Fibroblast of skin of right biceps (primary cell): ENCODE measurements at places on chromosomes 7 and 10.

DNA sequence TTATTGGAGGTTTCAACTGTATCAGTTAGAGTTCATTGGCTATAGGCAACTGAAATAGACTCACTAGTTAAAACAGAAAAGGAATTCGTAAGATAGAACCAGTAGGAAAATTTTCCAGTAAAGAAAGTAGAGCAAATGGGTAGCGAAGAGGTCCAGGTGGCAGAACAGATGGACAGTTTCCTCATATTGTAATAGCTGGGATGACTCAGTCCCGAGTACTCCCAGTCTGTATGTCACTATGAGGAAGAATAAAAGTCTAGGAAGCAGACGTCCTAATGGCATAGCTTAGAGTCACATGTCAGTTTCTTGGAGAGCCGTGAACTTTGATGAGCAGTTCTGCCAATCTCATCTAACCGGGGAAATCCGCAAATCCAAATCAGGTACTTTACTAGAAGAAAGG lies 95.3 kb downstream of the RNF32 start:
- no peak for DNase-seq

GRCh38 chr7:65233409-65234034 lies 140.1 kb upstream of the ZNF92 start:
- DNase-seq = no peak

DNA sequence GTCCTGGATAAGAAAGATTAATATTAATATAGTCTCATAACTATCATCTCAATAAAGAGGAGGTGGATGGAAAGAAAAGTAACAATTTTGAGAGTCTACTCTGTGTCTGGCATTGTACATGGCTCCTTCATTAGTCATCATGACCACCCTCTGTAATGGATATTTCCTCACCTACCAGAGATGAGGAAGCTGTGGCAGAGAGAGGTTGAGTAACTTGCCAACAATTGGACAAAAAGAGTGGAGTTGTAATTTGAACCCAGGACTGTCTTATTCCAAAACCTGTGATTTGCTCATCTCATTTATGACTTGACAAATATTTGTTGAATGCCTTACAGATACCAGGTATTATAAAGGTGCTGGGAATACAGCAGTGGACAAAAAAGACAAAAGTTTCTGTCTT lies 2.1 kb upstream of the IDE start:
- DNase-seq = peak; percentile 75

GRCh38 chr10:23417254-23417653 lies 21.6 kb upstream of the OTUD1 start:
- no peak for DNase-seq

- DNase-seq = no peak
These were observed 152.3 kb downstream of the SDK1 start for GRCh38 chr7:3453398-3453797.

GRCh38 chr10:3816995-3817394 lies 32.0 kb upstream of the KLF6 start:
- no peak for DNase-seq

DNA sequence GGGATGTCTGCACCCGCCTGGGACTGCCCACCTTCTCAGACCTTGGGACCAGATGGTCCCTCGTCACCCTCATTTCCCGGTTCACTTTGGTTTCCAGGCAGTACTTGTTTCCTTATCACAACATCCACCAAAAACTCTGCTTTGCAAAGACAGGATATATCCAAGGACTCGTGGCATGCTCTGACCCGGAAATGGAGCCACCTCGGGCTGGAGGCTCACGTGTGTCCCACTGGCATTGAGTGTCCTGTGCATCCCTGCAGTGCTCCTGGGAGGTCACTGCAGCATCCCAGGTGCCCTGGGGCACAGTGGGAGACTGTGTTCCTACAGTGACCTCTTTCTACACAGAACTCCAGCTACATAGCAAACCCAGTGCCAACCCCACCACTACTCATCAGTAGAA lies 611.9 kb upstream of the FOXK1 start:
- DNase-seq = no peak

- DNase-seq = no peak
These were observed 1.2 kb downstream of the FOXK1 start for GRCh38 chr7:4683043-4683883.

GRCh38 chr10:119090968-119091367 lies 10.4 kb upstream of the EIF3A start:
- DNase-seq = peak; percentile 71

DNA sequence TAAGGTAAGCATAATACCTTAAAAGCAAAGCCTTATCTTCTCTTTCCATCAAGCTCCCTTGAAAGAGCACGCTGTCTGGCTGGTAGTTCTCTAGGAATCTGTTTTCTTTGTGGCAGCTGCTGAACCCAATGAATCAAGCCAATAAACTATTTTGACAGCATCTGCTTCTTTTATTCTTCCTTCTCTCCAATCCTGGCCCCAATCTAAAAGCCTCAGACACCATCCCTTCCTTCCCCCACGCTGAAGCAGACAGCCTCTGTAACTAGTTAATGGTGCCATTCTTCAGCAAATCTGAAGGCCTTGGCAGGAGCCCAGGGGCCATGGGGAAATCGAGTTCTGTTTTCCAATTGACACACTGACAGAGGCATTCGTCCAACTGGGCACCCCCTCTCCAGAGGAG lies 186.6 kb upstream of the LYZL1 start:
- DNase-seq = peak; percentile 28

GRCh38 chr10:52541006-52541473 lies 227.0 kb downstream of the DKK1 start:
- DNase-seq = peak; percentile 66

- no peak for DNase-seq
These were observed 9.8 kb upstream of the DENND2A start for GRCh38 chr7:140650367-140650766.

DNA sequence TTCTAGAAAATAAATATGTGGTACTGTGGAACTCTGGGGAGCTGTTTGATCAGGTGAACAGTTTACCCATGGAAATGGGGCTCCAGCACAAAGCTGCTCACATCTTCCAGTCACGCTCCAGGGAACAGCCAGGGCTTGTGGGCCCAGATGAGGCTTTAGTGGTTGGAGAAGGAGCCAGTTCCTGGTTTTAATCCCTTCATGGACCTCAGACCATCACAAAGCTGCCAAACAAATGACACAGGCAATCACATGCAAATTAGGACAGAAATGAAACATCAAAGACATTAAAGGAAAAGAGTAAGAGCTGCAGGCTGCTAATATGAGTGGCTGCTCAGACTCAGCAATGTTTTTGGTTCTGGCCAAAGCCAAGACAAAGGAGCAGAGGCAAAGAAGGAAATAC lies 2.2 kb upstream of the ATP6V0E2 start:
- DNase-seq = no peak

DNA sequence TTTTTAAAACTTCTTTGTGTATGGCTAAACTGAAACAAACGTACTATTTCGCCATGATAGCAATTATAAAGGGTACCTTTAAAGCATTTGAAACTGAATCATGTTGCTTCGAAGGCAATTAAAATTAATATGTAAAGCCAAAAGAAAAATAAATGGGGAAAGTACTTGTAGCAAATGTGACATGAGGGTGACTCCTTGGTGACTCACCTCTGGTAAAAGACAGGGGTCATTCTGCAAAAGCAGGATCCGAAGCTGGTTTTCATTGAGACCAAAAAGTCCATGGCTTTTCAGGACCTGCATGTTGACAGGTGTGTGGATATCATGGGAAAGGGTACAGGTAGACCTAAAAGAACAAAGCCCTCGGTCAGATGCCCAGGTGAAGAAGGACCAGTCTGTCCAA lies 1.5 kb downstream of the ZC3HAV1L start:
- DNase-seq = peak; percentile 16

DNA sequence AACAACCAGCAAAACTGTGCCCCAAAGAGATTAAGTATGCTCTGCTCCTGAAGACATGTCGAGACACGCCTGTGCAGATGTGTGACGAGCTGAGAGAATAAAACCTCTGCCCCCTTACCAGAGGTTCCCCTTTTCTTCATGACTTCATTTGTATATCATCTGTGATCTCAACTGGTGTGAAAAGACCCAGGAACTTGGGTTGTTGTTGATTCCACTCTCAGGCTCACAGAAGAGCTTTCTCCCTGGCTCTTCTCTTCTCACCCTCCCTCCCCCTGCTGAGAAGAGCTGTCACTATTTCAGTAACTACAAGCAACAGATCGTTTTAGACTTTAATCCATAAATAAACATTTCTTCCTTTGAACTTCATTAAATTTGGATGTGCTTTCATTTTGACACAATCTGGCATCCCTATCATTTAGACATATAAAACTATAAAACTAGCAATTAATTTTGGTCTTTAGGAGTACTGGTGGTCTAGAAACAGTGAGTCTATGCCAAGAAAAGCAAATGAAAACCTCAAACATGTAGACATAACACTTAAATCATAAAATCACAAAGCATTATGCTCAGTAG lies 179.3 kb upstream of the FZD8 start:
- peak; percentile 24 for DNase-seq

DNA sequence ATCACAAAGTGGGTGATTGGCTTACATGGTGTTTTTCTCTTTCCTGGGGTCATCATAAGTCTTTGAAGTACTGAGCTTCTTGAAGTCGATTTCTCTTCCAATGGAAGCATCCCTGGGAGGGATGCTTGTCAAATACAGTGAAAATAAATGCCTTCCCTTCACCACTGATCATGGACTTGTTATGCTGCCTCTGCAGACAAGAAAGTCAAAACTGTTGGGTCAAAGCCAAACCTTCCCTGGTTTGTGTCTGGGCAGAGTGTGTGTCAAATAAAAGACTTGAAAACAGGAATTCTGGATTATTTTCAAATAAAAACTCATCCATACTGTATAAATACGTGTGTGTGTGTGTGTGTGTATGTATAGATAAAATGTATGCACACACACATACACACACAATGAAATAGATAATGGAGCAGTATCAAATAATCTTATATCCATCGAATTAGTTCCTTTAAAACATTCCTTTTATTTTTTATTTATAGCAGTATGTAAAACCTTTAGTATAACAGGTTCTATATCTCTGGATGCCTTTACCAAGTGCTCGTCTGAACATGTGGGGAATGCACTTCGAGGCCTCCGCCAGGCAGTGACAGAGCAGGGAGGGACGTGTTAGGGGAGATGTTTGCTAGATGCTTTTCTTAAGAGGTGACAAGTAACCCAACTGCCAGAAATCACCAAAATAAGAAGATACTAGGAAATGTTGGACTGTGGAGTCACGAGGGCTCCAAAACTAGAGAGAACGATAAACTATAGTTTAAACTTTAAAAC lies 27.2 kb upstream of the WNT16 start:
- DNase-seq = peak; percentile 31

- DNase-seq = peak; percentile 20
These were observed 47.0 kb upstream of the ELMO1 start for GRCh38 chr7:37495574-37496184.

DNA sequence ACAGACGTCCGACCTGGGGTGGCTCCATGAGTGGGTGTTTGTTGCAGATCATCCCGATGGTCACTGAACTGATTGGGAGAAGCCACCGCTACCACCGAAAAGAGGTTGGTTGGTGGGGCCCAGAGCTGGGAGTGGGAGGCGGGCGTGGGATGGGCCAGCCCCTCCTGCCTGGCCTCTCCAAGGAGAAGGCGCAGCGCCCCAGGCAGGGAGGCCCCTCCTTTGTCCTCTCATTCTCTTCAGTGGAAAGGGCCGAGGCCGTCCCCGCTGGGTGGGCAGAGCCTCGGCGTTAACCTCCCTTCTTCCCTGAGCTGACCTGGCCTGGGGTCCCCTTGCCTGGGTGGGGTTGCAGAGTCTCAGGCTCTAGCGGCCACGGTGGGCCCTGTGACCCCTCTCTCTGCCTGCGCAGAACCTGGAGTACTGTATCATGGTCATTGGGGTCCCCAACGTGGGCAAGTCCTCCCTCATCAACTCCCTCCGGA lies 5.2 kb downstream of the MTG1 start:
- DNase-seq = no peak

- DNase-seq = no peak
These were observed 232.1 kb upstream of the GRB10 start for GRCh38 chr7:51014811-51015210.

DNA sequence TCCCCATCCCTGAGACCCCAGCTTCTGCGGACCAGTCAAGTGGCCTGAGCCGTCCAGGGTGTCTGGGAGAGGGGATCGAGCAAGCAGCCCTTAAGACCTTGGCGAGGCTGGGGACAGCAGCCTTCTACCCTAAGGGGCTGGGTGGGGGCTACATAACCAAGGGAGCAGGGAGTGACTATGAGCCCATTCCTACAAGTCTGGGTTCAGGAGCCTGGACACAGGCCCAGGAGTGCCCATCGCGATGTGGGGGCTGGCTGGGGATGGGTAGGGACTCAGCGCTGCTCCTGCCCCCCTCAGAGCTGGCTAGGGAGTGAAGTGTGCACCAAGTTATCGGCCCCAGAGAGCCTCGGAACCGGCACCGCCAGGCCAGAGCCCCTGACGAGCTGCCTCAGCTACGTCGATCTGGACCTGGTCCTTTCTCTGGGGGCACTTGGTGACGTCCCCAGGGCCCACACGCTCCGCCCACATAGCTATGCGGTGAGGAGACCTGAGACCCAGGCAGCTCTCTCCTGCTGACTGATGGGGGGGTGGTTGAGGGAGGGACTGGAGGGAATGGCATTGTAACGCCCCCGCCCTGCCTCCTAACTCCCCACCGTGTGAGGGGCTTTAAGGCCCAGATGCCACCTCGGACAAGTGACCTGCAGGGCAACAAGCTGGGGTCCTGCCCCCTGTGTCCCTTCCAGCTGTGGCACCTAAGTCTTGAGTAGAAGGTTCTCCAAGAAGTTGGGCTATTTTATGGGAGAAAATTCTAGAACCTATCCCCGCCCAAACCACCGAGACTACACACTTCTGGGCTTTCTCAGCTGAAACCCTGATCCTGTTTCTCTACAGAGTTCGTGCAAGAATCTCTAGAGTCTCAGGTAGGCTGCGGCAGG lies 2.5 kb downstream of the SAP25 start:
- DNase-seq = no peak

- DNase-seq = no peak
These were observed 52.9 kb upstream of the GNA12 start for GRCh38 chr7:2897023-2897422.

DNA sequence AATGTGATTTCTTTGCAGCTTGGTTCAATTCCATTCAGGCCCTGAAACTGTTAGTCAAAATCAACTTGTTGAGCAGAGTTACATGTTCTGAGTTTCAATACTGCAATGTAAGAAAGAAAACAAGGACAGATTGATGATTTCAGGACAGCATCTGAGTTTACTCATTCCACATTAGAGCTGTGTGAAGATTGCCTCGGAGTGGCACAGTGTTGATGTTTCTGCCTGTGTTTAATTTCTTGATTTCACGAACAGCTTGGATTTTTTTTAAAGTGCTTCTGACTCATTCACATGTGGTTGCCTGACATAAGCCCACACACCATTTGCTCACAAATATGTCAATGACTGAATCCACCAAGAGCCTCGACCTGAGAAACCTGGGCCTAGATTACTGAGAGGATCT lies 101.2 kb upstream of the PARD3 start:
- DNase-seq = peak; percentile 90

GRCh38 chr10:86535132-86535882 lies 13.7 kb upstream of the WAPL start:
- DNase-seq = peak; percentile 9

DNA sequence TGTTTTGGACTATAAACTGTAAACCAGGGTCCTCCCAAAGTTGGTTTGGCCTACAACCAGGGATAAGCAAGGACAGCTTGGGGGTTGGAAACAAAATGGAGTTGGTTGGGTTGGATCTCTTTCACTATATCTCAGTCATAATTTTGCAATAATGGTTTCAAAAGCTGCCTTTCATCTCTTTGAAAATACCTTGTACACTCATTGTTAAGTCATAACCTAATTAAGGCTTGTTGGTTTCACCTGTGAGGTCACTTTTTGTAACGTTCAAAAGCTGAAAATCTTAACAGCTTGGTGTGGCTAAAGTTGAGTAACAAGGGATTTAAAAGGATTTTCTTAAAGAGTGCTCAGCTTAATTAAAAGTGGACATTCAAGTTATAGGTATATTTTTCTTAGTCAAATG lies 476.1 kb downstream of the IPMK start:
- DNase-seq = no peak

GRCh38 chr7:23184709-23185359 lies 3.0 kb downstream of the NUP42 start:
- peak; percentile 60 for DNase-seq
